ENCODE measurements at places on chromosomes 2 and 18.

GRCh38 chr2:215392164-215392563, 43.7 kb downstream of the FN1 start:
- no peak for DNase-seq

- no peak for DNase-seq
Measured at GRCh38 chr2:234723400-234723799, 226.5 kb upstream of the ARL4C start.

DNA sequence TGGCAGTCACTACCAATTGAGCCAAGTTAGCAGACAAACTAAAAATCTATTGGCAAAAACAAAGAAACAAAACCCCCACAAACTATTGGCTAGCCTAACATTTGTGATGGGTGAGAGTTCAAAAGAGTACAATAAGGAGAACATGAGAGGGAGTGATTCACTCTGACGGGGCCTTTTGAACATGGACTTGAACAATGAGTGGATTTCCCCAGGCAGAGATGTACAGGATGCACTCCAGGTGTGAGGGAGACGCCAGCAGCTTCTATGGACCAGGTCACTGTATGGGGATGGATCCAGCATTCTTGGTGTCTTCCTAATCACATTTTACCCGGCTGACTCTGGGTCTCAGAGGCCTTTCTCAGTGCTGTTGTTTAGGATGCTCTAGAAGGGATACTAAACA, 167.5 kb upstream of the SMAD2 start:
- no peak for DNase-seq

DNA sequence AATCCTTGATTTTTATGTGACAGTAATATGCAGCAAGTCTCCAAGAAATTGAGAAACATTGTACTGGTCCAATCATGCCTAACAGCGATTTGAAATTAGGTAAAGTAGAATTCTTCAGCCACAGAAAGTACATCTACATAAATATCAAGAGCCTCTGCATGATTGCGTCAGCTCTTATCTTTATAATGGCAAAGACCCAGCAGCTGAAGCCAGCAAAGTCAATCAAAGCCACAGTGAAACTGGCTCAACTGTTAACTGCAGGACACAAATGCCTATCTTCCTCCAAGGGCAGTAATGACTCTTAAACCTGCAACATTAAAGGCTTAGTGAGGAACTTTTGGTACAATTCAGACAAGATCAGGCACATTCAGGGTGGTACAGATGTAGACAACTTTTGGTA, 102.5 kb downstream of the BARD1 start:
- no peak for DNase-seq

GRCh38 chr18:49618742-49619681, 57.2 kb downstream of the LIPG start:
- DNase-seq: no peak

- DNase-seq: no peak
Measured at GRCh38 chr2:128367601-128368359, 49.1 kb upstream of the HS6ST1 start.

GRCh38 chr2:10289352-10289751, 13.4 kb upstream of the HPCAL1 start:
- DNase-seq: no peak

- no peak for DNase-seq
Measured at GRCh38 chr2:206305523-206306245, 31.2 kb downstream of the ZDBF2 start.

DNA sequence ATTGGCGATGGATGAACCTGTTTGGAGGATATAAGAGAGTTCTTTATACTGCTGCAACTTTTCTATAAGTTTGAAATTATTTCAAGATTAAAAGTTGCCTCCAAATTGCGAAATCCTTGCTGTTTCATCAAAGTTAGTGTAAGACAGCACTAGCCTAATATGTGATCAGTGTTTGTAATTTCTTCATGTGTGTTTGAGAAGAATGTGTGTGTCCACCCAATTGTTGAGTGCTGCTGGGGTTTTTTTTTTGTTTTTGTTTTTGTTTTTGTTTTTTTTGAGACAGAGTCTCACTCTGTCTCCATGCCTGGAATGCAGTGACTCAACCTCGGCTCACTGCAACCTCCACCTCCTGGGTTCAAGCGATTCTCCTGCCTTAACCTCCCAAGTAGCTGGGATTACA, 33.4 kb downstream of the CDK15 start:
- DNase-seq: no peak

Measured in psoas muscle (tissue), 8 donors.